Right lobe of liver (tissue), 6 donors: ENCODE measurements at places on chromosomes 2 and 18. TPM values are rescaled to one million over a fixed set of nuclear protein-coding genes. Genes with fewer than 3 reads are reported as not detected.

HOXD4 gene
- not detected for total RNA-seq

SERPINB2 gene
- total RNA-seq, result not detected

HOXD8 gene
- not detected for total RNA-seq

ECEL1 gene
- total RNA-seq, result 0.22 TPM

TANK gene
- 35.4 TPM for total RNA-seq

FBXO48 gene
- 0.87 TPM for total RNA-seq

STPG4 gene
- total RNA-seq, result not detected

ACMSD gene
- 38.3 TPM for total RNA-seq

TMEM198 gene
- 1.3 TPM for total RNA-seq

GRCh38 chr18:45103319-45104048 is 422.8 kb downstream of the SETBP1 start:
- no peak overlapping the region for H3K4me3 ChIP-seq
- no peaks in the 10 kb centered on the region for H3K36me3 ChIP-seq
- no peak for DNase-seq
- H3K4me1 ChIP-seq, result no peaks in the 10 kb centered on the region

DNA sequence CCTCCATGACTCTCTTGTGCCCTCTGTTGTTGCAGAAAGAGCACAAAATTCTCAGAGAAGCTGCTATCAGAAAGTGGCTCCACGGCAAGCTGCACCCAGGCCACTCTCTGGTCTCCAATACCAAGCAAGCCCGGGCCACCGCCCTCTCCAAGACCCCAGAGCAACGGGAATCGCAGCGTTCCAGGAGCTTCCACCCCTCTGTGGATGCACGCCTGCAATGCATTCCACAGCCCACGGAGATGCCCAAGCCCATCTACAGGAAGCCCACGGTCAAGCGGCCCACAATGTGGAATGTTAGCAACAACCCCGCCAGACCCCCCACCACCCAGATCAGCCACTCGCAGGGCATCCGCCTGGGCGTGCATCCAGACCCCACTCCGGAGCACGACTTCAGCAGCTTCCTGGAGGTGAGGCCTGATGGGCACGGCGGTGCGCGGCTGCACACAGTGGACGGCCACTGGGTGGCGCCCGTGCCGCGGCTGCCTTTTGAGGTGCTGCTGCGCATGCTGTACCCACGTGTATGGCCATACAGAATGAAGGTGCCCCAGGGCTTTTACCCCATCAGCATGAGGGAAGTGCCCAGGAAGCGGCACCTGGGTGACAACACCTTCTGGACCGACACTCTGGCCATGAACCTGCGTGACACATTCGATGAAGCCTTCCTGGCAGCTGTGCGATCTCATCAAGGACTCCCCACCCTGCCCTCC is 6.3 kb downstream of the ANKRD53 start:
- H3K4me3 ChIP-seq, result no peak overlapping the region
- no peaks in the 10 kb centered on the region for H3K4me1 ChIP-seq
- H3K27me3 ChIP-seq, result no peaks in the 10 kb centered on the region
- peaks cover 4% of the 10 kb centered on the region for H3K36me3 ChIP-seq
- peak; percentile 69 for DNase-seq
- no peak overlapping the region for H3K27ac ChIP-seq

DNA sequence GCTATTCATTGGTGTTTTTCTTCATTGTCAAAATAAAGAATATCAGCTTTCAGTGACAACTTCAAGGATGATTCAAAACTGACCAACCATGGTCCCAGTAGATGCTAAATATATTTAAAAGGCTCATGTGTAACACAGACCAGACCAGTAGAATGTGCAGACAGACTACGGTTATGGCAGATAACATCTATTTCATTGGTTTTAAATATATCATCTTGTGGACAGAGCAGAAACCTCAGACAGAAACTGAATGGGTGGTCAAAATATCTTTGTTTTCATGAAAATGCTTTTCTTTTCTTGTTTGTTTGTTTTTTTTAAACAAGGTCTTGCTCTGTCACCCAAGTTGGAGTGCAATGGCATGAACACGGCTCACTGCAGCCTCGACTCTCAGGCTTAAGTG is 107.4 kb upstream of the CREB1 start:
- no peaks in the 10 kb centered on the region for H3K4me1 ChIP-seq
- no peak overlapping the region for H3K27ac ChIP-seq
- no peaks in the 10 kb centered on the region for H3K36me3 ChIP-seq
- no peak for DNase-seq
- no peaks in the 10 kb centered on the region for H3K27me3 ChIP-seq

DNA sequence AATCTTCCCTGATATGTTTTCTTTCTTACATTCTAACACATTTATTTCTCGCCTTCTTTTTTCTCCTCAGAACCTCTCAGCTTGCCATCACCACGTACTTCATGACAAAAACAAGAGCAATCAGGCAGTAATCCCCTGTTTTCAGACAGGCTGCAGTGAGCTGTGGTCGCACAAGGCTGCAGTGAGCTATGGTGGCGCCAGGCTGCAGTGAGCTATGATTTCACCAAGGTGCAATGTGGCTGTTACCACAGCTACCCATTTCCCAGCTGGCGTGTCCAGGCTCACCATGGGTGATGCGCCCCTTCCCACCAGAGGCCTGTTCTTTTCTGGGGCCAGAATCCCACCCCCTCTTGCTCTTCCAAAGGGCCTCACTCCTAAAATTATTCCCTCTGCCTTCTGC is 25.8 kb downstream of the TCF23 start:
- H3K4me3 ChIP-seq, result no peak overlapping the region
- peaks cover 2% of the 10 kb centered on the region for H3K4me1 ChIP-seq
- H3K27ac ChIP-seq, result no peak overlapping the region
- H3K27me3 ChIP-seq, result no peaks in the 10 kb centered on the region
- H3K36me3 ChIP-seq, result no peaks in the 10 kb centered on the region

- DNase-seq, result no peak
- no peaks in the 10 kb centered on the region for H3K4me1 ChIP-seq
- H3K27me3 ChIP-seq, result no peaks in the 10 kb centered on the region
- H3K4me3 ChIP-seq, result no peak overlapping the region
- peak overlapping the region; percentile 20 for H3K27ac ChIP-seq
Measured at GRCh38 chr2:205989271-205990071, 96.5 kb downstream of the INO80D start.

- no peaks in the 10 kb centered on the region for H3K4me1 ChIP-seq
- H3K27me3 ChIP-seq, result no peaks in the 10 kb centered on the region
- DNase-seq, result no peak
- H3K4me3 ChIP-seq, result peak overlapping the region; percentile 90
Measured at GRCh38 chr2:47403609-47404193, 745 bp downstream of the MSH2 start.

DNA sequence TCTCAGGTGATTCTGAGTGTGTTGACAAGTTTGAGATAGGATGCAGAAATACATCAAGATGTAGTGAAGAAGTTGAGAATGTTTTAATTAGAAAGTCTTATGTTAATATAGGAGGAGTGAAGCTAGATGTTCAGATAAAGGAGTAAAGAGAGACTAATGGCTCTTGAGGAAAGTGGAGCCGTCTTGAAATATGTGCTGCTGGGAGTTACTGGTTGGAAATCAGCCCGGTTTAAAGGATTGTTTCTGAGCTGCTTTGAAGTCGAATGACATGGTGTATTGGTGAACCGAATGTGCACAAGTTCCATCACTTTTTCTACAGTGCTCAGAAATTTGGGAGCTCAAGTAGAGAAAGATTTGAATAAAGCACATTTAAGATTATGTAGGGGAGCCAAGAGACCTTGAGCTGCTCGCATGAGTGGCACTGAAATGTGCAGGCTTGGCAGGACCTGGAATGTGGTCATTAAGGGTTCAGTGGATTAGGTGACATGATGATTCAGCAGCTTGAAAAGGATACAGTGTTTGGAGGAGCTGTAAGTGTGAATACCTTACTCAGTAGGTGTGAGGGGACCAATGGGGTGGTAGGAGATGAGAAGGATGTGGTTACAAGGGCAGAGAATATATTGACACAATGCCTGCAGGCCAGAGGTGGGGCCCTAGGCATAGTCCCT is 68.6 kb downstream of the CAB39 start:
- no peaks in the 10 kb centered on the region for H3K36me3 ChIP-seq
- no peaks in the 10 kb centered on the region for H3K4me1 ChIP-seq
- H3K27ac ChIP-seq, result no peak overlapping the region
- no peaks in the 10 kb centered on the region for H3K27me3 ChIP-seq
- DNase-seq, result no peak
- H3K4me3 ChIP-seq, result no peak overlapping the region
